ENCODE measurements at places on chromosomes 2 and 18.

DNA sequence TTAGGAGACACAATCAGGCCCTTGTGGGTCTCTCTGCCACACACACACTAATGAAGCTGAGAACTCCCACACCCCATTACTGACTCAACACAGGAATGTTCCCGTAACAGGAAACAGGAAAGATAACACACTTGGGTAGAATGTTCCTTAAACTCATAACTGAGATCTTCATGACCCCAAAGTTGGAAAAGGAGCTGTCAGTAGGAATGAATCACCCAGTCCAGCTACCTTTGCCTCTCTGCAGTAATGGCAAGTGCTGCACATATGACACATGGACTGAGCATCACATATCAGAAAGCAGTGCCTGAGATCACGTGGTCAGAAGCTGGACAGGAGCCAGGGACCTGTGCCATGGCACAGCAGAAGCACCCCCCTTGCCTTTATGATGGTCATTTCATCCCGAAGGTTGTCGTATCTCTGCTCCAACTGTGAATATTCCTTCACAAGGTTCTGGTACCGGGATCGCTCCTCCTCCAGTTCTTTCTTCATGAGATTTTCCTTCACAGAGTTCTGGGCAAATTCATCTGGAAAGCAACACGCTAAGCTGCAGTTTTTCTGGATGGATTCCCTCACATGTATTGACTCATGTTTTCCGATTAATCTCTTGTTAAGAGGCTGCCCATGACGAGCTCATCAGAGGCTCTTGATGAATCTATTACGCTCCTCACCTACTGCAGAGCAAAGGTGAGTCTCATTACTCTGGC is 65.4 kb upstream of the ACAA2 start:
- DNase-seq: no peak

DNA sequence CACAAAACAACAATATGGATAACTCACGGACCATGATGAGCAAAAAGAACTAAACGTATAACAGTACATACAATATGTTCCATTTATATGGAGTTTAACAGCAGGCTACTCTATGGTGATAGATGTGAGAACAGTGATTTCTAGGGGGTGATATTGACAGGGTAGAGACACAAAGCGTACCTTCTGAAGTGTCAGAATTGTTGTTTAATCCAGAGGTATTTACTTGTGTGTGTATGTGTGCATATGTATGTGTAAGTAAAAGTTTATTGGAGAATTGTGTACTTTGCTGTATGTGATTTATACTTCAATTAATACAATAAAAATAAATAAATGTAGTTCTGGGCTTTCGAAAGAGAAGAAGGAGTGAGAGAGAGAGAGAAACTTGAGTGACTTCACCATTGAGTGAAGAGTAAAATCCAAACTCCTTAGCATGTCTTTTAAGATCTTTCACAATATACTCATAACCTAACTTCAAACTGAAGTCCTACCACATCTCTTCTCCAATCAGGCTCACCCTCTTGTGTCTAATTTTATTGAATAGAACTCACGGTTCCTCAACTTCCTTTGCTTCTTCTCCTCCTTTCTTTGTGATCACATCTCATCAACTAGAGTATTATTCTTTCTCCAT is 126.0 kb upstream of the KLF7 start:
- DNase-seq: peak; percentile 53

GRCh38 chr2:157170299-157170698 is 87.2 kb upstream of the GALNT5 start:
- no peak for DNase-seq

- DNase-seq: no peak
Measured at GRCh38 chr2:3420076-3420768, 40.7 kb downstream of the TRAPPC12 start.

DNA sequence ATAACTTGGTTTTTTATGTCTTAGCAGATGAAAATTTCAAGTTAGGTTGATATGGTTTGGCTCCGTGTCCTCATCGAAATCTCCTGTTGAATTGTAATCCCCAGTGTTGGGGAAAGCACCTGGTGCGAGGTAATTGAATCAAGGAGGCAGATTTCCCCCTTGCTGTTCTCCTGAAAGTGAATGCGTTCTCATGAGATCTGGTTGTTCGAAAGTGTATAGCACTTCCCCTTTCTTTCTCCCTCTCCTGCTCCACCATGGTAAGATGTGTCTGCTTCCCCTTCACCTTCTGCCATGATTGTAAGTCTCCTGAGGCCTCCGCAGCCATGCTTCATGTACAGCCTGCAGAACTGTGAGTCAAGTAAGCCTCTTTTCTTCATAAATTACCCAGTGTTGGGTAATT is 242.1 kb upstream of the TNP1 start:
- DNase-seq: no peak

DNA sequence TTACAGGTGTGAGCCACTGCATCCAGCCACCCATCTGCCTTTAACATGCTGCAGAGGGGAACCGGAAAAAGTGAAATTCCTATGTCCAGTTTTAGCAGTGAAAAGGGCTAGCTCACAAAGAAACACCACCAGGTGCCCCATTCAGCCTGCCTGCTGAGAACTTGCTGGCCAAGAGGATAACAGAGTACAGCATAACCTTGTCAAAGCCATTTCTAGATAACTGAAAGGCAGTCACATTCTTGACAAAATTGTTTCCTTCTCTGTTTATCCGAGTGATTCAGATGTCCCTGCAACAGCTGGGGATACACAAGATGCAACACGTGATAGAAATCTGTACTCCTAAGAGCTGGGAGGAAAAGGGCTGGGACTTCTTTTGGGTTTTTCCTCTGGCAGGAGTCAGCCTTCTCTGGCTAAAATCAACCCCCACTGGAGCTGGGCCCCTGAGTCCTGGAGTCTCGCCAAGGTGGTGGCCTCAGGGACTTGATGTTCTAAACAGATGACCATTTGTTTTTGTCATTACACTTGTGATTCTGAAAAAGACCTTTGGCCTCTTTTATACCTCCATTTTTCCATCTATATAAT is 505.4 kb downstream of the BCL11A start:
- no peak for DNase-seq

DNA sequence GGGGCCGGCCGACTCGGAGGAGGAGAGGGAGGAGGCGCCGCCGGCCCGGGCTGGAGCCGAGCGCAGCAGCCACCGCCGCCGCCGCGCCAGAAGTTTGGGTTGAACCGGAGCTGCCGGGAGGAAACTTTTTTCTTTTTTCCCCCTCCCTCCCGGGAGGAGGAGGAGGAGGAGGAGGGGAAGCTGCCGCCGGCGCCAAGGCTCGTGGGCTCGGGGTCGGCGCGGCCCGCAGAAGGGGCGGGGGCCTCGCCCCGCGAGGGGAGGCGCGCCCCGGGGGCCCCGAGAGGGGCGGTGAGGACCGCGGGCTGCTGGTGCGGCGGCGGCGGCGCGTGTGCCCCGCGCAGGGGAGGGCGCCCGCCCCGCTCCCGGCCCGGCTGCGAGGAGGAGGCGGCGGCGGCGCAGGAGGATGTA is 316 bp downstream of the CRIM1 start:
- DNase-seq: no peak

DNA sequence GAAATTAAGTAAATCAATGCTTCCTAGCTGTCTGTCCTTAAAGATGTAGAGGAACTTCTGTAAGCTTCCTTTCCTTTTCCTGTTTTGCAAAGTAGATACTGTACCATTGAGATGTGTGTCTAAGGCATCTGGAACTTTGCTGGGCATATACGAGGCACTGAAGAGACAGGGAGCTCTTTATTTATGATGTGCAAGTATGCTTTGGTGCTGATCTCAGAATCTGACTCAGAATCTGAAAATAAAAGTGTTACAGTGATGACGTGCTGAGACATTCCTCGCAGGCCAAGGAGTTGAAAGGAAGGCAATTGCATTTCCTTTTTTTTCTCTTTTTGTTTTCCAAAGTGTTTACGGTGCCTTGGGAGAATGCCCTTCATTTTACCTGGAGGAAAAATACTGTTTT is 230.9 kb upstream of the RGPD4 start:
- no peak for DNase-seq

- peak; percentile 16 for DNase-seq
Measured at GRCh38 chr2:20326163-20326780, 24.4 kb downstream of the PUM2 start.

GRCh38 chr2:157488877-157489276 is 45.0 kb upstream of the CYTIP start:
- no peak for DNase-seq

GRCh38 chr2:157838442-157839161 is 37.5 kb downstream of the ACVR1 start:
- no peak for DNase-seq

- DNase-seq: no peak
Measured at GRCh38 chr2:162968306-162968705, 129.7 kb upstream of the KCNH7 start.

GRCh38 chr2:105248316-105249070 is 7.0 kb downstream of the GPR45 start:
- no peak for DNase-seq

DNA sequence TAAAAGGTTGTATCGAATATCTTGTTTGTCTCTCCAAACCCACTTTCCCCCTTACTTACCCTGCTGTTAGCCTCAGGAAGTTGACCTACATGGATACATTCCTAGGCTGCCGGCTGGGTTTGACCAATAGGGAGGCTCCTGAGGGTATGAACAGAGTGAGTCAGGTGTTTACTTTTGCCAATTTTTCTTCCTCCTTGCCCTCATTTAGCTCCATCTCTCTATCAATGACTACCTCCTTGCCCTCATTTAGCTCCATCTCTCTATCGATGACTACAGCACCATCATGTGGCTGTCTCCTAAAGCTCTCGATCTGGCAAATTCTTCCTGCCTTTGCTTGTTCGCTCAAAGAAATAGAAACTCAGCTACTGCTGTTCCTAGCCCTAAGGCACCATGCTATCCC is 571.9 kb upstream of the CRIM1 start:
- DNase-seq: no peak

DNA sequence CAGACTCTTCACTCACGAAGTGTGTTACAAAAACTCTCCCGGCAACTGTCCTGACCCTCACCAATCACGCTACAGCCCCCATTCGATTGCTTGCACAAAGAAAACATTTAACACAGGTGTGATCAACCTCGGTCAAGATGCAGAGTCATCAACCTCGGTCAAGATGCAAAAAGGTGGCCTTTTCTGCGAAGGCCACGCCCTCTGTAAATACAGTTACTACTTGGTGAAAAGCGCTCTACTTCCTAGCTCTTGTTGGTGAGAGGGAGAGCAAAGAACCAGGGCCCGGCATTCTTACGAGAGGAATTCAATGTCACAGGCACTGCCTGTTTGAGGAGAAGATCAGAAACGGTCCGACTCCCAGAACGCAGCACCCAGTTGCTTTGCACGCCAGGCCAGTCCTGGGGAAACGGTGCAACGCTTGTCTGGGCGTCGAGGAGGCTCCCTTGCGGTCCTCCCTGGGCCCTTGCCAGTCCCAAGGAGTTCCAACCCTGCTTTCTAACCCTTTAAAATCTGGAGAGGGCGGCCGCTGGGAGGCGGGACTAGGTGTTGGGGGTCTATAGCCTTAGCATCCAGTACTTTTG is 1.9 kb downstream of the PIEZO2 start:
- no peak for DNase-seq

- DNase-seq: peak; percentile 36
Measured at GRCh38 chr2:121356058-121356640, 71.1 kb upstream of the TFCP2L1 start.

- no peak for DNase-seq
Measured at GRCh38 chr2:38966006-38966405, 76.3 kb downstream of the ARHGEF33 start.

- no peak for DNase-seq
Measured at GRCh38 chr2:20129331-20130159, 78.1 kb upstream of the LAPTM4A start.

GRCh38 chr2:111616651-111617218 is 267.3 kb downstream of the ANAPC1 start:
- DNase-seq: no peak

DNA sequence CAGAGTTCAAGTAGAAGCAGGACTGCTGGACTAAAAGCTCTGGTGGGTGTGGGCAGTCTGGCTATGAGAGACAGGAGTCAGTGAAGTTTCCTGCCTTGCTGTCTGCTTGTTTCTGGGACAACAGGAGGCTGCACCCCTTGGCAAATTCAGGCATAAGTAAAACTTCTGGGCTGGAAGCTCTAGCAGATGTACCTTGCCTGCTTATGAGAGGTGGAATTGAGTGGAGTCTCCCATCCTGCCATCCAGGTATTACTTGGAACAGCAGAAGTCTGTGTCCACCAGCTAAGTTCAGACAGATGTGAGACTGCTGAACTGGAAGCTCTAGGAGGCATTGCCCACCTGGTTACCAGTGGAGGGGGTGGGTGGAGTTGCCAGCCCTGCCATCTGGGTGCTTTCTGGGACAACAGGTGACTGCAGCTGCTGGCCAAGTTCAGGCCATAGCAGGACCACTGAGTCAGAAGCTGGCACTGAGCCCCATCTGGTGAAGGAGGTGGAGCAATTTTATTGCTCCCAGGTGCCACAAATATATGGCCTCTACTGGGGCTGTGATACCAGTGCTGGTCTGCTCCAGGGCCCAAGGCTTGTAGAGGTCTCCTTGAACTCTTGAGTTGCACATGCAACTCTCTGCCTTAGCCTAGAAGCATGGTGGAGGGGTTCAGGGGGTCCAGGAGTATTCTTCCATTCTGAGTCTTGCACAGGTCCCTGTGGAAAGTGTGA is 199.4 kb upstream of the FN1 start:
- no peak for DNase-seq

GRCh38 chr2:64283006-64283570 is 138.9 kb upstream of the PELI1 start:
- DNase-seq: no peak

GRCh38 chr2:127423478-127423843 is 5.2 kb downstream of the PROC start:
- no peak for DNase-seq

DNA sequence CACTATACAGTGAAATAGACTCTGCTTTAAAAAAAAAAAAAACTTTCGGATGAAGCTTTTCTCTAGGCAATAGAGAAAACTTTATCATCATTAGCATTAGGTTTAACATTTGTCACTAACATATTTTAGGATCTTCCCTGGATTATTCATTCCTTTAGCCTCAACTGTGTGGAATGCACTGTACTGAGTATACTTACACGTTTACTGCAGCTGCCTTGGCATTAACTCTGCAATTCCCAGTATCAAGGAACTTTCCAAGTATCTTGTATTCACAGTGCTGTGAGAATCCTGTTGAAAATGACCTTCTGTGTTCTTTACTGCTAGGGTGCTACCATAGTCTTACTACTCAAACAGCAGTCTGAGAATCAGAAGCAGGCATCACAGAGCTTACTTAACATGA is 328.2 kb upstream of the COL3A1 start:
- DNase-seq: no peak
